GM12878 (cell line): ENCODE measurements at places on chromosomes 3 and 15.
A peak's percentile ranks its signal among the peaks of the same experiment; 100 is the strongest.

DNA sequence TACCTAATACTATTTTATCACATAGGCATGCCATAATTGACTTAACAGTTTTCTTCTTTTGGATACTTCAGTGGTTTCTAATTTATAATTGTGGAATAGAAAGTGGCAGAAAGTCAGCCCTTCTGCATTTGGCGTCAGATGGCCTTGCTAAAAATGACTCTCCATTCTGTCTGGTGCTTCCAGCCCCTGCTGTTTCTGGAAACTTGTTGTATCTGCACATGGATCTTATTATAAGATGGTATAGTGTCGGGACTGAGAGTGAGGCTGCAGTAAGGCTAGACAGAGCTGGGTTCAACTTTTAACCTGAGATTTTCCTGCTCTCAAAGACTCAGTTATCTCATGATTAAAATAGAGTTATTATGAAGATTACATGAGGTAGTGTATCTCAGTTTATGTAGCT, 74.8 kb upstream of the WDR72 start:
- DNase-seq: no peak

DNA sequence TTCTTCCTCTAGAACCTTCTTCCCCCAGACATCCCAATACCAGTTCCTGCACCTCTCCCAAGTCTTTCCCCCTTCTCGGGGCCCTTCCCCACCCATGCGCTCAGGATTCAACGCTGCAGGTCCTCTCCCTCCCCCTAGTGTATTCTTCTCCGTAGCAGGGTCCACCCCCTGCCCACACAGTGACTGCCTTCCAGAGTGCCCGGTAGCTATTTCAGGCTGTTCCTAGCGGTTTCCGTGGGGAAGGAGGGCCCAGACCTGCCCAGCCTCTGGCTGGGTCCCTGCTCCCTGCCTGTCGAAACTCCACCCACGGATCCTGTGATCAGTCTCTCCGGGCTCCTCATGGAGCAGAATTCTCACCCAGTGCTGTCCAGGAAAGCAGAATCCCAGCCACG, 45.2 kb upstream of the SEC61A1 start:
- DNase-seq: no peak

- no peak for DNase-seq
Measured at GRCh38 chr3:142929890-142930289, 33.6 kb downstream of the PAQR9 start.

- DNase-seq: no peak
Measured at GRCh38 chr3:195162033-195162669, 108.8 kb downstream of the XXYLT1 start.

DNA sequence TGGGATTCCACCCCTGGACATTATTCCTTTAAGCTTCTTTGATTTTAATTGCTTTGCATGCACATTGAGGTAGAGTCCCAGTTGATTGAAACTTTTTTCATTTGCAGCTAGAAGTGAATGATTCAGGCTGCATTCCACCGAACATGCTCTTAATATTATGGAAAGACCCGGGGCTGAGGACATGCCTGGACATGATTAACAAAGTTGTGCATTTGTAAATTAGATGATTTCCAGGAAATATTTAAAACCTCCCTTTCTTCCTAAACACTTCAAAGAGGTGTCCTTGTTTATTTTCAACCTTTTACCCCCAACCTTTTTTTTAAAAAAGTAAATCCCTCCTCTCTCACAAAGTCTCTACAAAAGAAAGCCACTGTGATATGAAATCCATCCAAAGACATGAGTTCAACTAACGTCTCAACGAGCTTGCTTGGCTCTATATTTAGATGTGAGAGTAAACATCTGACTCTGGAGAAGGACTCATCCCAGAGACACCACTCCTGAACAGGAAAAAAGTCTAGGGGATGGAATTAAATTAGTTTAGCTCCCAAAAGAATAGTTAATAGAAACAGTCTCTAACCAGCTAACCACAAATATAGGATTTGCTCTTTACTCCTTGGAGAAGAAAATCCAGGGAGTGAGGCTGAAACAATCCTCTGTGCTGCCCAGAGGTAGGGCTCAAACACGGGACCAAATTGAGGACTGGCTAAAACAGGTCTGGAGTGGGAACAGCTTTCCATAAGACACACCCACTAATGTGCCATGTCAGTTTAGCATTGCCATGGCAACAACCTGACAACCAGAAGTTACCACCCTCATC, 83.1 kb downstream of the XXYLT1 start:
- DNase-seq: no peak

DNA sequence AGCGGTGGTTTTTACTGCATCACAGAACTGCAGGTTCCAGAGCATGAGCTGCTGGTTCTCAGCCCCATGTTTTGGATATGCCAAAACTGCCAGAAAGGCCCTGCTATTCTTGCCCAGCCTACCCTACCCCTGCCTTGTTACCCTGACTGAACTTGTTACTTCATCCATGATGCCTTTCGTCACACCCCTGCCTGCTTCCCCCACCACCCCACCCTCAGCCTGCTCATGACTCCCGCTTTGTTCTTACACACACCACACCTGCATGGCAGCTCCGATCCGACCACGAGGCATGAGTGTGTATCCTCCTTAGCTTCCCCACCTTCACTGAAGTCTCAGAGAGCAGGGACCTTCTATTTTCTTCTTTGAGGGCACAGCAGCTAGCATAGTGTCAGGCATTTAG, 5.1 kb upstream of the TM4SF1 start:
- DNase-seq: no peak

DNA sequence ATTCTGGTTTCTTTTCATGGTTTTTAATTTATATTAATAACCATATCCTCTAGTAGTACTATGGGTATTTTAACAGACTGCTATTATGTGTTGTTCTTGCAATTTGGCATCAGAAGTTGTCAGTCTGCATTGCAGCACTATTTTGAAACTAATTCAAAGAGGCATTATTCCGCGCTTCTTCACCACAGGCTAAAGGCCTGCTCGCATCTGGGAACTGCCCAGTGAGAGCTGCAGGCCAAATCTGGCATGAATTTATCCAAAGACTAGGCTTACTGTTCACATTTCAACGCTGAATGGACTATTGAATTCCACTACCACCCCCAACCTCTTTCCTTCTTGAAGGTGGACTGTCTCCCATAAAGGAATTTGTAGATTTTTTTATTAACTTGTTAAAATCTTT, 310.4 kb upstream of the NR2F2 start:
- no peak for DNase-seq

DNA sequence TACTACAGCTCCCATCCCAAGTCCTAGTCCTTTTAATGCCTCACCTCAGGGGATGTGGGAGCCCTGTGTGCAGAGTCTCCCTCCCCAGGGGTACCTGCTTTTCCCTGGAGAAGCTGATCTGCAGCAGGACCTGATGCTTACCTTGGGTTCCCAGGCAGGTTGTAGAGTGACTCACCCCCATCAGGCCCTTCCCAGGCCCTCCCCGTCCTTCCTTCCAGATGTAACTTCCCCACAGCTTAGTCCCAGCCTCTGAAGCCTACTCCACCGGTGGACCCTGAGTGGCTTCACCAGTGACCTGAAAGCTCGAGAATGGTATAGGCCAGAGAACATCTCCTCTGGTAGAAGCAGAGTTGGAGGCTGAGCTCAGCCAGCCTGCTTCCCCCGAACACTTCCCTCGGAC, 254.2 kb upstream of the STT3B start:
- DNase-seq: no peak

DNA sequence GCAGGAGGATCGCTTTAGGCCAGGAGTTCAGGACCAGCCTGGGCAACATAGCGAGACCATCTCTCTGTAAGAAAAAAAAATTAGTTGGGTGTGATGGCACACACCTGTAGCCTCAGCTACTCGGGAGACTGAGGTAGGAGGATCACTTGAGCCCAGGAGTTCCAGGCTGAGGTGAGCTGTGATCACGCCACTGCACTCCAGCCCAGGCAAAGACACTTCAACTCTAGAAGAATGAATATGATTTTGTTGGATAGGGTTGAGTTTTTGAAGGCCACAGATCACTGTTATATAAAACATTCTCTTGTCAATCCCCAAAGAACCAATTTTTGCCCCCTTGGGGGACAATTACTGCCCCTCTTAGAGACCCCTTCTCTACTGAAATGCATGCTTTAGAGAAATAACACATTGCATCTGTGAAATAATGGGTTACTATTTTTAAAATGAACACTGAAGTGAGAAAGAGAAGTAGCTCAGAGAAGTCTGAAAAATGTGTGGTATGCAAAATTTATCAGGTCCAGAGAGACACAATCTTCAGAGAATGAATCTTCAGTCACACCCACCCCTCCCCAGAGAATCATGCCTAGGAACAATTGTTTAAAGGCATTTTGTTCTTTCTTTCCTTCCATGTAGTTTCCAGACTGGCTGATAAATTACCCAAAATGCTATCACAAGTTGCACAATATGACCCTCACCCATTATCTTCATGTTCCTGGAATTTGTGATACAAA, 42.7 kb downstream of the METTL6 start:
- DNase-seq: peak; percentile 84

DNA sequence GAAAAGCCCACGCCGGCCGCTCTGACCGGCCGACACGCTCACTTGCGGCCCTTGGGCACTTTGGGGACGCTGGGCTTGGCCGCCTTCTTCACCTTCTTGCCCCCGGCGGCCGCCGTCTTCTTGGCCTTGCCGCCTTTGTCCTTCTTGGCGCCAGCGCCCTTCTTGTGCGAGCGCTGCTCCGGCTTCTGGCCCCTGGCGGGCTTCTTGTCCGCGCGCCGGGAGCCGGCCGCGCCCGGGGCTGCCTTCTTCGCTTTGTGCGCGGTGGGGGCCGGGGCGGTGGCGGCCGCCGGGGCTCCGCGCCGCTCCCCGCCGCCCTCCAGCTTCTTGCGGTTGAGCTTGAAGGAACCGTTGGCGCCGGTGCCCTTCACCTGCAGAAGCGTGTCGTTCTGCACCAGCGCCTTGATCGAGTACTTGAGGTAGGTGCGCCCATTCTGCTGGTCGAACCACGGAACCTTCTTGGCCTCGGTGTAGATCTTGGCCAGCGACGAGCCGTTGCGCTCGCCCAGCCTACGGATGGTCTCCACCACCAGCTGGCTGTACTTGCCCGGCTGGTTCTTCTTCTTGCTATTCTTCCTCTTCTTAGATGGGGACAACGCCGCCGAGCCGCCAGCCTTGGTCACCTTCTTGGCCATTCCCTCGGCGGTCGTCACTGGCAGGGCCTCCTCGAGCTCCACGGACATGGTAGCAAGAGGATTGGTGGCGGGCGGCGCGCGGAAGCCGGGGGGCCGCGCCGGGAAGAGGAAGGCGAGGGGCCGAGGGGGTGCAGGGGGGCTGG, 36.7 kb downstream of the HMCES start:
- DNase-seq: no peak

GRCh38 chr15:75348562-75349350, 1.9 kb downstream of the NEIL1 start:
- DNase-seq: no peak

DNA sequence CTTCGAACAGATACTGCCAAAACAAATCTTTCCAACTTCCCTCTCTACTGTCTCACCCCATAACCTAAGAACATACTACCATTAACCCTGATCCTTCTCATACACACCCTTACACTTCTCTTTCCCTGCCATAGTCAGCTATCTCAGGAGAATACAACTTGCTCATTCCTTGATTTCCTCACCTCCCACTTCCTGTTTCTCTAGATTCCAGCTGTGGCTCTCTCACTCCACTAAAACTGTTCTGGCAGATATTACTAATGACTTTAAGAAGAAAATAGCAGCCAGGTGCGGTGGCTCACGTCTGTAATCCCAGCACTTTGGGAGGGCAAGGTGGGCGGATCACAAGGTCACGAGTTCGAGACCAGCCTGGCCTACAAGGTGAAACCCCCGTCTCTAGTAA, 4.6 kb downstream of the LSG1 start:
- DNase-seq: no peak
